ENCODE measurements at places on chromosomes 12 and 14.

DNA sequence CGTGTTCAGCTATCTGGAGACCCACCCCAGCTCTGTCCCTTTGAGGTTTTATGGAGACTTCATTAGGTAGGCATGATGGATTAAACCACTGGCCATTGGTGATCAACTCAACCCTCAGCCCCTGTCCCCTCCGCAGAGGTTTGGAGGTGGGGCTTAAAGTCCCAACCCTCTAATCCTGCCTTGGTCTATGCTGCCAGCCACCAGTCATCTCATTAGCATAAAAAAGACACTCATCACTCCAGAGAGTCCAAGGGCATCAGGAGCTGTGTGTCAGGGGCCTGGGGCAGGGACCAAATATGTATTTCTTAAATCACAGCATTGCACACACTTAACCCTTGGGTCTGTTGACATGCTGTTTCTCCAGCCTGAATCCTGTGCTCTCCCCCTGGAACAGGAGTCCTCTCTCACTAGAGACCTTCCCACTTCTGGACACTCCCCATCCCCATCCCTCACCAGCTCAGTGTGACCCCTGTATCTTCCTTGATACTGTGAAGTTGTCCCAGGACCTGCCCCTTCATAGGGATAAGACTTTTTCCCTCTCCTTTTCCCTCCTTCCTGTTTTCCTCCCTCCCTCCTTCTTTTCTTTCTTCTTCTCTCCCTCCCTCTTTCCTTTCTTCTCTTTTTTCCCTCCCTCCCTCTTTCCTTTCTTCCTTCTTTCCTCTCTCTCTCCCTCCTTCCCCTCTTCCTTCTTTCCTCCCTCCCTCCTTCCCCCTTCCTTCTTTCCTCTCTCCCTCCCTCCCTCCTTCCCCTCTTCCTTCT lies 54.7 kb upstream of the CLMN start:
- DNase-seq: no peak

GRCh38 chr12:114823724-114824123 lies 139.7 kb upstream of the TBX3 start:
- DNase-seq: no peak

DNA sequence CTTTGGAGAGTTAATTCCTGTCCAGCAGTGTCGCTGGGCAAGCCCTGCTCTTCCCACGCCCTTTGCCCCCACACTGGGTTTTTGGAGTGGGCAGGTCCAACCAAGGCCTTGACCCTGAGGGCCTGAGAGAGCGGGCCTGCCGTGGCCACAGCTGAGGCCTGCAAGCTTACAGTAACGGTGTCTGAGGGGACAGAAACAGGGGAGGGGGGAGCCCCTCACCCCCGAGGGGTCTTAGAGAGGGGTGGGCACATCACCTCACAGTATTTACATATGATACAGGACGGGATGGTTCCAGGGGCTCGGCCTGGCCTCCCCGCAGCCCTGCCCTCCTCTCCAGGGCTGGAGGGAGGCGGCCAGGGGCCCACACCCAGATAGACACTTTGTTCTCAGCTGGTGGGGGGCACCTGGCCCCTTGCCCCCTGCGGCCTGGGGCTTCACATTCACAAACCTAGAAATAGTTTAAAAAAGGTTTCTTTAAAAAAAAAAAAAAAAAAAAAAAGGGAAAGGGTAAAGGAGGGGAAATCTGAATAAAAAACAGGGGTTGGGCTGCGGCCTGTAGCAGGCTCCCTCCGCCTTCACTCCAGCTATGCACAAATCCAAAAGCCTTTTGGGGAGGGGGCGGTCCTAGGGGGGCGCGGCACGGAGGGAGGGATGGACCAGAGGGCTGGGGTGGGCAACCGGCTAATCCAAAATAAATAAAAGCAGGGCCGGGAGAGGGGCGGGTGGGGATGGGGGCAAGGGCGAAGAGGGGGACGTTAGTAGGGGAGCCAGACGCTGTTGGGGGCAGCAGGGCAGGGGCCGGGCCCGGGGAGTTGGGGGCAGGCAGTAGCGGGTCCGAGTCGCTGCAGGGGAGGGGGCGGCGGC lies 14.8 kb upstream of the PLA2G1B start:
- DNase-seq: no peak

DNA sequence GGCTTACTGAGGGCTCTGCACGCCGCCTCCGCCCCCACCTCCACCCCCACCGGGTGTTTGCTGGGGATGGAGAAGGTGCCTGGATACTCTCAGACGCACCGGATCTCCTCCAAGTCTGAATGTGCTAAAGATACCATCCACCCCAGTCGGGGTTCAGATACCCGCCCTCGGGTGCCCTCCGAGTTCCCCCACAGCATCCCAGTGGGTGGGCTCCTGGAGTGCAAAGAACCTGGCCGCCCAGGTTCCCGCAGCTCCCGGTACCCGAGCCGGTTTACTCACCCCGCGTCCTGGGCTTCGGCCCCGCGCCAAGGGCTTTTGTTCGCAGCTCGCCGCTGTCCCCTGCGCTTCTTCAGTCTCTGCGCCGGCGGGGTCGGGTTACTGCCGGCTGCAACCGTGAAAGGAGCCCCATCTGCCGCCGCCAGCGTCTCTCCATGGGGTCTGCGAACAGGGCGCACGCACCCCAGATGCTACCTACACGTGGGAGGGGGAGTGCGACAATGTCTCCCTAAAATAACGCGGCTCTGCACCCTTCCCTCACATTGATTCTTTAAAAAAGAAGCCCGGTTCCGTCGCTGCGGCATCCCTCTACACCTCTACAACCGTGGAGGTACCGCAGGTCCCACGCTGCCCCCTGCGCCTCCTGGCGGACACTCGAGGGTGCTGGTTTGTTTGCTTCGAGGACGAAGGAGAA lies at the start of gene CCDC177:
Gene CCDC177, minus strand, starts transcription at position 609 of the 691 bp plus-strand sequence. CDS start 1,249 bp downstream, outside the sequence.
- peak; percentile 82 for DNase-seq

- DNase-seq: no peak
Measured at GRCh38 chr14:94522115-94522724, 13.0 kb upstream of the SERPINA12 start.

- no peak for DNase-seq
Measured at GRCh38 chr14:83556746-83557453, 1973.0 kb upstream of the FLRT2 start.

DNA sequence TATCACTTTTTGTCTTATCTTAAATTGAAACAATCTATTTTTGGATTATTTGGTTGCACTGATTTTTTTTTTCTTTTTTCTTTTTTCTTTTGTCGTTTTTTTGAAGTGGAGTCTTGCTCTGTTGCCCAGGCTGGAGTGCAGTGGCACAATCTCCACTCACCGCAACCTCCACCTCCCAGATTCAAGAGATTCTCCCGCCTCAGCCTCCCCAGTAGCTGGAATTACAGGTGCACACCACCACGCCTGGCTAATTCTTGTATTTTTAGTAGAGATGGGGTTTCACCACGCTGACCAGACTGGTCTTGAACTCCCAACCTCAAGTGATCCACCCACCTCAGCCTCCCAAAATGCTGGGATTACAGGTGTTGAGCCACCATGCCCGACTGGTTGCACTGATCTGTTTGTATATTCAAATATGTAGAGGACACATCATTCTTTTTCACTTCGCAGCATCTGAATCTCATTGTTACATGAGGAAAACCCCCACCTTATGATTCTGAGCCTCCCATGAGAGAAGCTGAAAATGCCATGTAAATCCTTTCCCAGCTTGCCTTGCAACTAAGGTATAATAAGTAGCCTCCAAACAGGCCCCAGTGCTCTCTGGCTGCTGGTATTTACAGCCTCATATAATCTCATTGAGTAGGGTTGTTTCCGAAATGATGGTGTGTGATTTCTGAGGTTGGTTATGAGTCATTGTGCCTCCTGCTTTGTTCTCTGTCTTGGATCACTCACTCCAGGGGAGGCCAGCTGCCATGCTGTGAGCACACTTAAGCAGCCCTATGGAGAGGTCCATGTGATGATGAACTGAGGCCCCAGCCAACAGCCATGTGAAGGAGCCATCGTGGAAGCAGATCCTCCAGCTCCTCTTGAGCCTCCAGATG lies 5.2 kb upstream of the HSP90B1 start:
- DNase-seq: peak; percentile 51

GRCh38 chr12:52432559-52433207 lies 1.5 kb downstream of the KRT75 start:
- DNase-seq: no peak

- no peak for DNase-seq
Measured at GRCh38 chr12:43106355-43106754, 445.6 kb downstream of the ADAMTS20 start.

DNA sequence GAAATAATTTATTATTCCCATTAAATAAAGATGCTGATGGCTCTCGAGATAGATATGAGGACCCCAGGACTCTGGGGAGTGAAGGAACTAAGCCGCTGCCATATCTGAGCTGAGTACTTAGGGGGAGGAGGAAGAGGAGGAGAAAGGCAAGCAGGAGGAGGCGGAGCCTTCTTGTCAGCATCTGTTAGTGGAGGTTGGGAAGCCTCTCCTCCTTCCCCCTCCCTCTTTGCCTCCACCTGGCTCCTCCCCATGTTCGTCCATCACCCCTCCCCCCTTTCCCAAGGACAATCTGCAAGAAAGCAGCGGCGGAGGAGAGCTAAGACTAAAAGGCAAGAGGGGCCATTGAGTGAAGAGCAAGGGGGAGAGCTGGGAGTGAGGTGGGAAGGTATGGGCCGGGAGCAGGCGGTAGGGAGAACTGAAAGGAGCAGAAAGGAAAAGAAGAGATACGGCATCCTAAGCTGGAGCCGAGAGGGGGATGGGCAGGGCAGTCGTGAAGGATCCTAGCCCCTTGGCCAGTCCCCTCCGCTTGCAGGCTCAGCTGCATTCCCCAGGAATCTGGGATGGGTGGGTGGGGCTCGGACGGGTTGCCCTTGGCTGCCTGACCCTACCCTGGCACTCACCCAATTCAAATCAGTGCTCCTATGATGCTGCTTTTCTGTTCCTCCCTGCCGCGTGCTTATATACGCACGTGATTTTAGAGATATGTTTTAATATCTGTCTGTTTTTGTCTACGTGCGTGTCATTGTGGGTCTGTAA lies at the start of gene PFKM:
Gene PFKM, plus strand, starts transcription at position 287 of the 756 bp plus-strand sequence. CDS start 3,411 bp downstream, outside the sequence.
- peak; percentile 59 for DNase-seq

- DNase-seq: no peak
Measured at GRCh38 chr12:79381248-79382208, 309.2 kb downstream of the PAWR start.

DNA sequence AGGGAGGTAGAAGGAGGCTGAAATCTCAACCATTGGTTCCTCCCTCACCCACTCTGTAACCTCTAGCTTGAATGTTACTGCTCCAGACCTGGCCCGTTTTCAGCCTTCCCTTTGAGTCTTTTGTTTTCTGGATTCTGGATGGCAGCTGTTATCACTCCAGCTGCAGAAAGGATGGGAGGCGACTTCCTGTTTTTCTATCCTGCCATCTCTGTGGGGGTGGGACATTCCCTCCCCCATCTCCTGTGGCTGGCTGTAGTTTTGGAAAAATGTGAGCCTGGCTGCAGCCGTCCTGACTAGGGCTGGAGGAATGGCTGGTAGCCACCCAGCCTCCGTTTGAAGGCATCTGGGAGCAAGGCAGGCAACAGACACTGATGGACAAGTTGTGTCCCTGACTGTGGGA lies 2.9 kb upstream of the PPFIBP1 start:
- no peak for DNase-seq

- DNase-seq: peak; percentile 60
Measured at GRCh38 chr12:104299842-104300481, 3.6 kb upstream of the EID3 start.

DNA sequence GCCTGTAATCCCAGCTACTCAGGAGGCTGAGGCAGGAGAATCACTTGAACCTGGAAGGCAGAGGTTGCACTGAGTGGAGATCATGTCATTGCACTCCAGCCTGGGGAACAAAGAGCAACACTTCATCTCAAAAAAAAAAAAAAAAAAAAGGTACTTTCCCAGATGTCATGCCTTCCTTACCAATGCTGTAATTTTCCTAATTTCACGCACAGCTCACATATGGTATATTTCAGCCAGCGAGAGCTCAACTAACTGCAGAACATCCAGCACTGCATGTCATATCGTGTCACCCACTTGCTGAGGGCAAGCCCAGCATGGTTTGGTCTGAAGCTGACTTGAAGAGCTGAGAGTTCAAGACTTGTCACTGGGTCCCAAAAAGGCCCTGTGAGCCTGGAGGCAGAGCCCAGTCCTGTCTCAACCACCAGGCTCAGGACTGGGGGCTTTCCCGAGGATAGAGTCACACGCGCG lies 29.0 kb downstream of the NFKBIA start:
- peak; percentile 98 for DNase-seq

DNA sequence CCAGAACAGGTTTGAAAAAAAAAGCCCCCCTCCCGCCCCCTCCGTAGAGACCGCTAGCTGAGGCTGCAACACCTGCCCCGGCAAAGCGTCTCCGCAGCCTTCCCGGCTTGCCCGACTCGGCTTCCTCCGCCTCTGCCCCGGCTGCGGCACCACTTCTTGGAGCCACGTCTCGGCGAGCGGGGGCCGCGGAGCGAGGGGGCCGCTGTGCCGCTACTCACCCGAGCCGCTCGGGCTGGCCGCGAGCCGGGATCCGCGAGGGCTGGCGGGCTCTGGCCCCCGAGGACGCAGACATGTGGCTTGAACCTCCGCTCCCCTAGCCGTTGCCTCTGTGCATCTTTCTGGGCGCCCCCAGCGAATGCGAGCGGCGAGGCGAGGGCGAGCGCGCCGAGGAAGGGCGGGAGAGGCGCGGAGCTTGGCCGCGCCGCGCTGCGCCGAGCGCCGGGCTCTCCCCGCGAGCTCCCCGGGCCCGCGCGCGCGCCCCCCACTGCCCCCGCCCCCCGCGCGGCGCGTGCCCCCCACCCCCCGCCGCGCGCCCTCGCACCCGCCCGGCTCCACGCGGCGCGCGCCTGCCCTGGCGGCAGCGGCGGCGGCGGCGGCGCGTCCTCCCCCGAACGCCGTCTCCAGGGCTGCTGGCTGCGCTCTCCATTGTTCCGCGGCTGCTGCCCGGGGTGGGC lies 249.5 kb downstream of the APAF1 start:
- no peak for DNase-seq

All from suppressor macrophage treated with lipopolysaccharide for 1 hour (primary cell).